Thymus (tissue), 14 donors: ENCODE measurements at places on chromosomes 6 and 20. TPM values are rescaled to one million over a fixed set of nuclear protein-coding genes. Genes with fewer than 3 reads are reported as not detected.

GJA1 gene
- 14.6 TPM for total RNA-seq

CEP85L gene
- total RNA-seq: 44.3 TPM

SRXN1 gene
- 3.5 TPM for total RNA-seq

BTNL2 gene
- total RNA-seq: not detected

TSBP1 gene
- not detected for total RNA-seq

GPR63 gene
- 0.71 TPM for total RNA-seq

KIF25 gene
- total RNA-seq: 0.80 TPM

BANF2 gene
- 0.14 TPM for total RNA-seq

DLK2 gene
- total RNA-seq: 1.5 TPM

KIFC1 gene
- total RNA-seq: 34.3 TPM

DEFB124 gene
- total RNA-seq: not detected

PGBD1 gene
- total RNA-seq: 3.2 TPM

DNA sequence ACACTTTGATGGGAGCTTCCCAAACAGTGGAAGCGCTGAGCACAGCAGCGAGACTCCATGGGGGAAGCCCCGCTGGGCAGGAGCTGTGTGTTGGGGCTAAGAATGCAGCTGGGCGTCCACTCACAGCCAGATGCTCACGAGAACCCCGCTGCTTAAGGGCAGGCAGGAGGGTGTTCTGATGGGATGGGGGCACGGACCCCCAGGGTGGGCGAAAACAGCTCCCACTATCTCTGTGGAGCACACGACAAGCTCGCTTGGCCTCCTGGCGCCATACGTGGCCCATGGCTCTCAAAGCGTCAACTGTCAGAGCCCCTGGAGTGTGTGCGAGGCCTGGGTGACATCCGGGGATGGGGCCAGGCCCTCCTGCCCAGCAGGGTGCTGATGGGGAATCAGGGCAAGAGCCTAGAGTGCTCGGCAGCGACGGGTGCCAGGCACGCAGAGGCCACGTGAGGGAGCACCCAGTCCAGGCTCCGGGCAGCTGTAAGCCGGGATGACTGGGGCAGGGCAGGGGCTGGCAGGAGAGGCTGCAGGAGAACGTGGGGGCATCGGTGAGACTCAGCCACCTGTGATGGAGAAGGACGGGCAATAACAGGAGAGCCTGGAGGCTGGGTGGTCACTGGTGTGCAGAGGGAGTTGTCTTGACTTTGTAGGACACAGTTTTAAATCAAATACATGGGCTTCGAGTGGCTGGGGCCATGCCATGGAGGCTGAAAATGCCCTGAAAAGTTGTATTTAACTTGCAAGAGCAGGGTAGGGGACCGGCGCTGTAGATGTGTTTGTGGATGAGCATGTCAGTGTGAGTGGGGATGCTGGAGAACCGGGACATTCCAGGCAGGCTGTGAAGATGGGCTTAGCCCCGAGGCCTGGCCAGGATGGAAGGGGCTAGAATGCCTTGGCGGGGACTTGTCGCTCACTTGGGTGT lies 27.3 kb downstream of the PYGB start:
- no peak for DNase-seq

- no peak for DNase-seq
These were observed 241.5 kb downstream of the NRN1 start for GRCh38 chr6:5765141-5765760.

DNA sequence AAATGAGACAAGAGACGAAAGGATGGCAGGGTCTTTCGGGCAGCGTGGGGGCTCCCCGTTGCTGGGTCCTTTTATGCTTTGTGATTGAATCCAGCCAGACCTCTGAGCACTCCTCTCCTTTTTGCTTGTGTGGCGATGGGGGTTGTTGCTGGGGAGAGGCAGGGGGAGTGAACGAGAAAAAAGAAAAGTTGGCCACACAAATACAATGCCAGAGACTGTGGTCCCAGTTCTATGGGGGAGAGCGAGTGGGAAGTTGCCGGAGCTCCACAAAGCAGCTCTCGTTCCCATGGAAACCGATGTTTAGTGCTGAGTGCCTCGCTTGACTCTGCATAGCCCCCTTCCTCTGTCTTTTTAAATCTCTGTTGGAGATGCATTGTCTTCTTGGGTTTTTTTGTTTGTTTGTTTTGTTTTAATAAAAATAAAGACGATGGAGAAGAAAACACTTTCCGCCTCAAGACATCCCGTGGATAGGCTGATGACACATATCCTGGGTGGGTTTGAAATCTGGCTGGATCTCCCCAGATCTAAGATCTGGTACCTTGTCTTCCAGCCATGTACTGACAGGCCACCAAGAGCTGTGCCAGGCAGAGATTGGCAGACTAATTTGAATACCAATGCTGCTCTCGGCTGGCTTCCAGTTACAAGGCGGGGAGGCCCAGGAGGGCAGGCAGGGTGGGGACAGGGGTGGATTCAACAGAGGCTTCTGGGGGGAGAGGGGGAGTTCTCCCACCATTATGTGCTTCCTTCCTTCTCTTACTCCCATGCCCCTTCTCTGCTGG lies 529.3 kb downstream of the QKI start:
- no peak for DNase-seq

DNA sequence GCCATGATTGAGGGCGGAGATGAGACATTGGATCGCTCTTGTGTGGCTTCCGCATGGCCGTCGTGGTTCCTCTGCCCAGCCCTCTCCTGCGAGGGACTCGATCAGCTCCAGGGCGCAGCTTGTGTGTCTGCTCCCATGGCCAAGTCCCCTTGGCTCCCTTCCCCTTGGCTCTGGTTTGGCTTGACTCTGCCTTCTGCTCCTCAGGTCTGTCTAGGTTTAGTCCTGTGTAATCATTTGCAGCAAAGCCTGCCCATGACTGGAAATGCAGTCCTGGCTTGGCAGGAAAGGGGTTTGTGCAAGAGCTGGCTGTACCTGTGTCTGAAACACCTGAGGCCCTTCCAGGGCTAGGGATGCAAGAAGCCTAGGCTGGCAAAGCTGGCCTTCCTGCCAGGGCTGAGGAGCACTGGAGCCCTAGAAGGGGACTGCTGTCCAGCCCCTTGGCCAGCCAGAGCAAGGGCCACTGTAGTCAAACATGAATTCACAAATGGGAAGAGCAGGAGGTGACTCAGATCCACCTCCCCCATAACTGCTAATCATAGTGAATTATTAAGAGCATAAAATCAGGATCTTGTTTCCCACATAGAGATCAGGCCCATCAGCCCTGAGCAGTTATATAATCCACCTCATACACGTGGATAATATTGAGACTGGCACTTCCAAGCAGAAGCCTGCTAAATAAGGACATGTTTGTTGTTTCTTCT lies 196.8 kb downstream of the FARS2 start:
- no peak for DNase-seq

DNA sequence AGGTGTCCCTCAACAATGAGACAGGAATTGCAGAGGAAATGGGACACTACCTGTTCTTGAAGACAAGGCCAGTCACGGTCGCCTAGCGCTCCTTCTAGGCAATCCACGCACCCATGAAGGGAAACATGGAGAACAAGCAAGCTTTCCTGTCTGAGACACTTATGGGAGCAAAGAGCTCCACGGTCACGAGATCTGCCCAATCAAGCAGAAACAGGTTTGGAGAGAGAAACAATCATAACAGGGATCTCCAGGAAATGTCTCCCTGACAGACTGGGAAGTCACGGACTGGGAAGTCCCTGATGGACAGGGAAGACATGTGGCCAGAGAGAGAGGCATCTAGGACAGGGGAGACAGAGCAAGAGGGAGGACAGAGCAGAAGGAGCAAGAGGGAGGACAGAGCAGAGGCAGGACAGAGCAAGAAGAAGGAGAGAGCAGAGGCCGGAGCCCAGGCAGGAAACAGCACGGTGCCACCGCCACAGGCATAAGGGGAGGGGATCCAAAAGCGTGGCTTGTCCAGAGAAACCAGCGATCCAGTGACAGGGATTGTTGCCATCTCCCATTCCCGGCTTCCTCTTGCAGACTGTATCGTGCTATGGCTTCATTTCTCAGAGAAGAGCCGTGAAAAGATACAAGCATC lies 167.8 kb upstream of the ZNF337 start:
- DNase-seq: no peak

- DNase-seq: no peak
These were observed 447.0 kb downstream of the LMBRD1 start for GRCh38 chr6:69349771-69350170.

GRCh38 chr20:44471481-44471882 lies 4.2 kb upstream of the TTPAL start:
- no peak for DNase-seq

GRCh38 chr6:111205502-111205901 lies 118.2 kb downstream of the SLC16A10 start:
- DNase-seq: no peak

DNA sequence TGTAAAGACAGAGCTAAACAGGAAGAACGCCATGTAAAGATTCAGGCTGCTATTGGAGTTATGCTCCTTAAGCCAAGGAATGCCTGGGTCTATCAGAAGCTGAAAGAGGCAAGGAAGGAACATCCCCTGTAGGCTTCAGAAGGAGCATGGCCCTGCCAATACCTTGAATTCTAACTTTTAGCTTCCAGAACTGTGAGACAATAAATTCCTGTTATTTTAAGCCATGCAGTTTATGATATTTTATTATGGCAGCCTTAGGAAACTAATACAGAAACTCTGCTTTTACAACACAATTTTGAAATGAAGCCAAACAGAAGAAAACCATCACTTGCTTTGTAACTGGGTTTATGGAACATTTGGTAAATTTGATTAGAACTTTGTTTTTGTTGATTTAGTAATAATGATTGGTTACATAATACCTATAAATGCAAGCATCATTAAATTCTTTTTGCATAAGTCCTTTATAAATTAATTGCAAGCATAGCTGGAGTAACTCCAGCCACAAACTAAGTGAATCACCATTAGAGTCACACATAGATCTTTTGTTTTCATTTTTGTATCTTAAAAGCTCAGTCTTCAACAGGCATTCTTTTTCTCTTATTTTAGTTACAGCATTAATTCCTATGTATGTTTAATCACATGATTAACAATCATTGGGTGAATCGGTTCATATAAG lies 33.5 kb upstream of the TSPYL1 start:
- DNase-seq: no peak

- DNase-seq: no peak
These were observed 3.9 kb upstream of the SRSF3 start for GRCh38 chr6:36590237-36590636.

- DNase-seq: no peak
These were observed 2.1 kb downstream of the SS18L1 start for GRCh38 chr20:62145688-62146018.

- DNase-seq: no peak
These were observed 58.4 kb downstream of the PHF20 start for GRCh38 chr20:35830264-35830663.

GRCh38 chr6:21005816-21006570 lies 471.7 kb downstream of the CDKAL1 start:
- DNase-seq: no peak

- no peak for DNase-seq
These were observed 83.5 kb downstream of the TTLL2 start for GRCh38 chr6:167408235-167408869.

GRCh38 chr20:57091748-57092111 lies 174.7 kb downstream of the BMP7 start:
- no peak for DNase-seq

DNA sequence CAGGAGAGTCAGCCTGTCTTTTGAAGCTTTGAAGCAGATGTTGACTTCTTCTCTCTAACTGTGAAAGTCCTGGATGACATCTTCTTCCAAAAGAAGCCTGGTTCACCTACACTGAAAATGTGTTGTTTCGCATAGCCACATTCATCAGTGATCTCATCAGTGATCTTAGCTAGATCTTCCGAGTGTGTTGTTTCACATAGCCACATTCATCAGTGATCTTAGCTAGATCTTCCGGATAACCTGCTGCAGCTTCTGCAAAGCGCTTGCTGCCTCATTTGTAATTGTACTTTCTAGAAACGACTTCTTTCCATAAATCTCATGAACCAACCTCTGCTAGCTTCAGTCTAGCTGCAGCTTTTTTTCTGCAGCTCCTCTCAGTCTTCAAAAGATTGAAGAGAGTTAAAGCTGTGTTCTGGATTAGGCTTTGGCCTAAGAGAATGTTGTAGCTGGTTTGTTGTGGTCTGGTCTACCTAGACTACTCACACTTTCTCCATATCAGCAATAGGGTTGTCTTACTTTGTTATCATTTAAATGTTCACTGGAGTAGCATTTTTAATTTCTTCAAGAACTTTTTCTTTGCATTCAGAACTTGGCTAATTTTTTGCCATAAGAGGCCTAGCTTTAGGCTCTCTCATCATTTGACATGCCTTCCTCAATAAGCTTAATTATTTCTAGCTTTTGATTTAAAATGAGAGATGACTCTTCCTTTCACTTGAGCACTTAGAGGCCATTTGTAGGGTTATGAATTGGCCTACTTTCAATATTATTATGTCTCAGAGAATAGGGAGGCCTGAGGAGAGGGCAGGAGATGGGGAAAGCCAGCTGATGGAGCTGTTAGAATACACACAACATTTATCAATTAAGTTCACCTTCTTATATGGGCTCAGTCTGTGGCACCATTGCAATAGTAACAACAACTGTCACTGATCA lies 48.7 kb upstream of the EXOC2 start:
- DNase-seq: no peak

- DNase-seq: no peak
These were observed 238.9 kb upstream of the FLRT3 start for GRCh38 chr20:14576196-14576877.

GRCh38 chr6:139355172-139355571 lies 19.3 kb downstream of the CITED2 start:
- no peak for DNase-seq

- no peak for DNase-seq
These were observed 5.8 kb upstream of the CNKSR3 start for GRCh38 chr6:154516276-154516675.

DNA sequence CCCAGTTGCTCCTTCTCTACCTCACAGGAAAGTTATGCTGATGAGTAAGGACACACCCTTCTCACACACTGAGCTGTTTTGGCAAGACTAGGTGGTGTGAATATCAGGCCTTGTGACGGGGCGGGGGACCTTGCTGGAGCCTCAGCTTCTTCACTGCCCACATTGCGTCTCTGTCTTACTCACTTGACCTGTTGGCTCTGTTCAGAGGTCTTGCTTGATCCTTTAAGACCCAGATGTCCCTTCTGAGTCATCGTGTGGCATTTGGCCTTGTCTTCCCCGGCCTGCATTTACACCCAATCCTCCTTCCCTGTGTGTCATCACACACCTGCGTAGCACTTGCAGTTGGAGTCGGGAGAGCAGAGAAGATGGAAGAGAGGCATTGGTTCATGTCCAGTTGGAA lies 8.3 kb upstream of the PRND start:
- DNase-seq: no peak

DNA sequence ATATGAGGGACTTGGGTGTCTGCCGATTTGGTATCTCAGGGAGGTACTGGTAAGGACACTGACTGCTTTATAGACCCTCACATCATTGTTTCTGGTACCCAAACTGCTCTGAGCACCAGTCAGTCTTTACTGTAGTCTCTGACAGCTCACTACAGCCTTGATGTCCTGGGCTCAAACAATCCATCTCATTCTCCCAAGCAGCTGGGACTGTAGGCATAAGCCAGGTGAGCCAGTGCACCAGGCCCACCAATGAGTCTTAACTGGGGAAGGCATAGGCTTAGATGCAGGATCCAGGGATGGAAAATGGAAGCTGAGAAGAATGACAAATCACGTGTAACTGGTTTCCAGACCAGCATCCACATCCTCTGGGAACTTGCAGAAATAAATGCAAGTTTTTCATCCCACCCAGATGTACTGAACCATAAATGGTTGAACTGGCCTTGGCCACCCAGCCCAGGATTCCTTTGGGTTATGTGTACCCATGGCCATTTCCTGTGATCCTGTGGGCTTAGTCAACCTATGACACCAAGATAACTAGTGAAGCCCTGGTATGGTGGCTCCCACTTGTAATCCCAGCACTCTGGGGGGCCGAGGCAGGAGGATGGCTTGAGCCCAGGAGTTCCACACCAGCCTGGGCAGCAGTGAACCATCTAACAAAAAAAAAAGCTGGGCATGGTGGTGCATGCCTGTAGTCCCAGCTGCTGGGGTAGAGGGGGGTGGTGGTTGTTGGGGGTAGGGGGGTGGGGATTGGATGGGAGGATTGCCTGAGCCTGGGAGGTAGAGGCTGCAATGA lies 5.8 kb downstream of the TUBB start:
- no peak for DNase-seq
